ENCODE measurements at places on chromosomes 7 and 10. TPM values are rescaled to one million over a fixed set of nuclear protein-coding genes. Genes with fewer than 3 reads are reported as not detected.

PRPS1L1 gene
- total RNA-seq = 0.13 TPM

UCMA gene
- total RNA-seq = not detected

TAS2R41 gene
- total RNA-seq = not detected

PILRA gene
- not detected for total RNA-seq

AKR1C8 gene
- not detected for total RNA-seq

ZEB1 gene
- total RNA-seq = 167 TPM

RARRES2 gene
- not detected for total RNA-seq

SFTPA1 gene
- total RNA-seq = not detected

Measured in aortic smooth muscle cell (primary cell).